Fibroblast of skin of back (primary cell): ENCODE measurements at places on chromosomes 16 and 17.
A peak's percentile ranks its signal among the peaks of the same experiment; 100 is the strongest.

DNA sequence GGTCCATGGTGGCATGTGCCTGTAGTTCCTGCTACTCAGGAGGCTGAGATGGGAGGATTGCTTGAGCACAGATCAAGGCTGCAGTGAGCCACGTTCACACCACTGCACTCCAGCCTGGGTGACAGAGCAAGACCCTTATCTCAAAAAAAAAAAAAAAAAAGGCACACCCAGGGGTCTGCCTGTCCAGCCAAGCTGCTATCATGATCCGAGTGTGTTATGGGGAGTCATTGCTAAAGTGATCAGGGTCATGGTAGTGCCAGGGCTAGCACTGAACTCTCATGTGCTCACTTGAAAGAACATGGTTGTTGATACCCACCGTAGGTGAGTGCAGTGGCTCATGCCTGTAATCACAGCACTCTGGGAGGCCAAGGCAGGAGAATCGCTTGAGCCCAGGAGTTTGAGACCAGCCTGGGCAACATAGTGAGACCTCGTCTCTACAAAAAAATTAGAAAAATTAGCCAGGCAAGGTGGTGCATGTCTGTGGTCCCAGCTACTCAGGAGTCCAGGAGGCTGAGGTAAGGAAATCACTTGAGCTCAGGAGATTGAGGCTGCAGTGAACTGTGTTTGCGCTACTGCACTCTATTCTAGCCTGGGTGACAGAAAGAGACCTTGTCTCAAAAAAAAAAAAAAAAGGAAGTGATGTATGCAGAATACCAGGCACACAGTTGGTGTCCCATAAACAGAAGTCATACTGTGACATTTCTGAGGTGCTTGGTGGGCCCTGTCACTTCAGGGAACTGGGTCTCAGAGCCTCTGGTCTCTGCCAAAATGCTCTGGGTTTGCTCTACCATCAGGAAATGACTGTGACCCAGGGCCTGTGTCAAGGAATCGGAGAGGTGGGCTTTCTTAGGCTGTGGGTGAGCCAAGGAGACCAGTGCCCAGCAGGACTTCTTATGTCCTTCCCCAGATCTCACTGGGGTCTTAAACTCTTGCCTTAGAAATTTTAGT lies 2.2 kb downstream of the PRM1 start:
- DNase-seq, result no peak

DNA sequence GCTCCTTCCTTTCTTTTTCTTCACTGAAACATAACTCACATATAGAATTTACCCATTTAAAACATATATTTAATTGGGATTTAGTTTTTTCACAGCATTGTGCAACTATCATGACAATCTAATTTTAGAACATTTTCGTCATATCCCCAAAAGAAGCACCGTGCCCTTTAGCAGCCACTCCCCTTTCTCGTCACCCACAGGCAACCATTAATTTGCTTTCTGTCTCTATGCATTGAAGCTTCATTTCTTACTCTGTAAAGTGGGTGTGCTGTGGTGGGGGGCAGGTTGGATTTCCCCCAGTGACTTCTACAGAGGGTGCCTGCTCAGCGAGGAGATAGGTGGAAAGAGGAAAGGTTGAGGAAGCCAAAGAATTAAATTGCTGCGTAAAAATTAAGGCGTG lies 35.8 kb downstream of the MRC2 start:
- no peak for DNase-seq

GRCh38 chr17:45788057-45788456 lies 3.9 kb downstream of the CRHR1 start:
- DNase-seq, result no peak

DNA sequence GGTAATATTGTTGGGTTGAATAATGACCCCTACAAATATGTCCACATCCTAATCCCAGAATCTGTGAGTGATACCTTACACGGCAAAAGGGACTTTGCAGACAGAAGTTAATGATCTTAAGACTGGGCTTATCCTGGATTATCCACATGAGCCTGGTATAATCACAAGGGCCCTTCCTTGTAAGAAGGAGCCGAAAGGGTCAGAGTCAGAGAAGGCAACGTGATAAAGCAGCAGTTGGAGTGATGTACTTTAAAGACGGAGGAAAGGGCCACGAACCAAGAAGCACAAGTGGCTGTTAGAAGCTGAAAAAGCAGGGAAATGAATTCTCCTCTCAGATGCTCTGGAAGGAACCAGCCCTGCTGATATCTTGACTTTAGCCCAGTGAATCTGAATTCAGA lies 137.8 kb downstream of the UTP18 start:
- no peak for DNase-seq

DNA sequence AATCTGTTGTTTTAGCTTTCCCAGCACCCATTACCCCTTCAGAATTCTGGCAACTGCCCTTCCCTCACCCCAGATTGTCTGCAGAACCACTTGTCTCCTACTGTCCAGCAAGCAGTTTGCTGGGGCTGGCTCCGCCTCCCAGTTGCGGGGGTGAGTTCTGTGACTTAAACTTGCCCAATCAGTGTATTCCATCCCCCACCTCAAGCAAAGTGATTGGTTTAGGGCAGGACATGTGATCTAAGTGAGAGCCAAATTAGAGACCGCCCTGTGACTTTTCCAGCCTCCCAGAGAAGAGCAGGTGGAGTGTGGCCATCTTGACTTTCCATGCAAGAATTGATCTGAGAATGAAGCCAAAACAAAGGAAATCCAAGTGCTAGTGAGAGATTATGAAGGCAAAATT lies 22.7 kb upstream of the SRCIN1 start:
- no peak for DNase-seq

DNA sequence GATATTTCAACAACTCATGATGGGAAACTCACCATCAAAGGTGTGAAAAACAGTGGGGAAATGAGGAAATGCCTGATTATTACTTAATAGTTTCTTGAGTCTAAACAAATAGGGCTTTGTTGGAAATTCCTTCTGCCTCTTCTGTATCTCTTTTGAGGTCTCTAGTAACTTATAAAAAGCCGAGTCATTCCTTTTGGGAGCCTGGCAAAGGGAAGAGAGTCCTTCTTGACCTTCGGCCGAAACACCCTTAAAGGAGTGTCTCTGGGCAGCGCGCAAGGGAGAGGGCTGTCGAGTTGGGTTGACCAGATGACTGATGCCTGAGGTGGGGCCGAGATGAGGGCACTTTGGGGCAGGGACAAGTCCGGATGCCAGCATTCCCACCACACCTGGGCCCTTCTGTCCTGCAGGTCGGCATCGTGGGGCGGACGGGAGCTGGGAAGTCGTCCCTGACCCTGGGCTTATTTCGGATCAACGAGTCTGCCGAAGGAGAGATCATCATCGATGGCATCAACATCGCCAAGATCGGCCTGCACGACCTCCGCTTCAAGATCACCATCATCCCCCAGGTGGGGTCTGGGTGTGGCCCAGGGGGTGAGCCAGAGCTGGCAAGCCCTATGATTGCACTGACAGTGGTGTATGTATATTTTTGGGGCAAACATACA lies 89.2 kb downstream of the ABCC6 start:
- DNase-seq, result no peak

DNA sequence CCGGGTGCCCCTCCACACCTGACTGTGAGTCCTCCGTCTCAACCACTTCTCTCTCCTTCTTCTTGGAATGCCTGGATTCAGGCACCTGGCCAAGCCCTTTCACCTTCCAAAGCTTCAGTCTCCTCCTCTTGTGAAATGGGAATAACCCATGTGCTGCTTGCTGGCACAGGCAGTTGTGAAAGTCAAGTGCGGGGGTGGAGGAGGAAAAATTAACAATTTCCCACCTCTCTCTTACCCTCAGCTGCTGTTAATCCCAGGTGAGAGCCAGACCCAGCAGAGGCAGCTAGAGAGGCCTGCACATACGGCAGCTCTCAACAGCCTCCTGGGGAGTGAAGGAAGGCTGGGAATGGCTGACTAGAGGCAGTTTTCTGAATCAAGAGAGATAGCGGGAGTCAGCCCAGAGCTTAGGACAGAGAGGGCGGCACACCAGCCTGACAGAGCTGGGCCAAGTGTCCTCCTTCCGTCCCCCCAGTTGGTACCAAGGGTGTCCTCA lies 77.9 kb upstream of the LGALS9 start:
- DNase-seq, result no peak

GRCh38 chr17:78324391-78325075 lies 35.3 kb downstream of the SOCS3 start:
- peak; percentile 92 for DNase-seq

GRCh38 chr17:81294512-81295030 lies 536 bp downstream of the SLC38A10 start:
- peak; percentile 16 for DNase-seq

DNA sequence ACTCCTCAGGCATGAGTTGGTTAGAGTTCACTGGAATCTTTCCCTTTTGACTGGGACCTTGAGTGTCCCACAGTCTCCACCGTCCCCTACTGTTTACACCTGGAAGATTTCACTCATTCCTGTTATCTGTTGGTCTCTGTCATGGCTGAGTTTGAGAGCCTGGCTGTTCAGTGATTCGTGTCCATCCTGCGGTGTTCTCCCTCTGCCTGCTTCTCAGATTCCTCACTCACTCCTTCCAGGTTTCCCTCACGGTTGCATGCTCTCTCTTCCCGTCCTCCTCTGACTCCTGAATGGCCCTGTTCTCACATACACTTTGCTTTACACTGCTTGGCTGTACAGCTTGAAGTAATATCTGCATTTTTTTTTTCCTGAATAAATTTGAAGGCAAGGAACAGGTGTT lies 24.5 kb downstream of the OR1D5 start:
- DNase-seq, result no peak

- DNase-seq, result peak; percentile 80
Measured at GRCh38 chr16:75265911-75266701, 14.7 kb upstream of the BCAR1 start.

DNA sequence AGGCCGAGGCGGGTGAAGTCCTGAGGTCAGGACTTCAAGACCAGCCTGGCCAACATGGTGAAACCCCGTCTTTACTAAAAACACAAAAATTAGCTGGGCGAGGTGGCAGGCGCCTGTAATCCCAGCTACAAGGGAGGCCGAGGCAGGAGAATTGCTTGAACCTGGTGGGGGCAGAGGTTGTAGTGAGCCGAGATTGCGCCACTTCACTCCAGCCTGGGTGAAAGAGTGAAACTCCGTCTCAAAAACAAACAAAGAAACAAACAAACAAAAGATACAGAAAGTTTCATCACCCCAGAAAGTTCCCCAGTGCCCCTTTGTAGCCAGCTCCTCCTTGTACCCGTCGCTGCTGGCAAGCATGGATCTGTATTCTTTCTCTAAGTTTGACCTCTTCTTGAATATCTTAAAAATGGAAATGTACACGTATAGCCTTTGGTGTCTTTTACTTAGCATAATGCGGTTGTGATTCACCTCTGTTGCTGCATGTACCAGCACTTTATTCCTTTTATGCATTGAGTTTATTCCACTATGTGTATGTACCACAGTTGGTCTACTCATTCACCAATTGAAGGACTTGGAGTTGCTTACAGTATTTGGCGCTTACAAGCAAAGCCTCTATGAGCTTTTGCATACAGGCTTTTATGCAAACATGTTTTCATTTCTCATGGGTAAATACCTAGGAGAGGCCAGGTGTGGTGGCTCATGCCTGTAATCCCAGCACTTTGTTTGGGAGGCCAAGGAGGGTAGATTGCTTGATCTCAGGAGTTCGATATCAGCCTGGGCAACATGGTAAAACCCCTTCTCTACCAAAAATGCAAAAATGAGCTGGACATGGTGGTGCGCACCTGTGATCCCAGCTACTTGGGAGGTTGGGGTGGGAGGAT lies 87.5 kb upstream of the CLEC18A start:
- DNase-seq, result no peak

- no peak for DNase-seq
Measured at GRCh38 chr17:47801176-47801765, 20.3 kb downstream of the OSBPL7 start.

DNA sequence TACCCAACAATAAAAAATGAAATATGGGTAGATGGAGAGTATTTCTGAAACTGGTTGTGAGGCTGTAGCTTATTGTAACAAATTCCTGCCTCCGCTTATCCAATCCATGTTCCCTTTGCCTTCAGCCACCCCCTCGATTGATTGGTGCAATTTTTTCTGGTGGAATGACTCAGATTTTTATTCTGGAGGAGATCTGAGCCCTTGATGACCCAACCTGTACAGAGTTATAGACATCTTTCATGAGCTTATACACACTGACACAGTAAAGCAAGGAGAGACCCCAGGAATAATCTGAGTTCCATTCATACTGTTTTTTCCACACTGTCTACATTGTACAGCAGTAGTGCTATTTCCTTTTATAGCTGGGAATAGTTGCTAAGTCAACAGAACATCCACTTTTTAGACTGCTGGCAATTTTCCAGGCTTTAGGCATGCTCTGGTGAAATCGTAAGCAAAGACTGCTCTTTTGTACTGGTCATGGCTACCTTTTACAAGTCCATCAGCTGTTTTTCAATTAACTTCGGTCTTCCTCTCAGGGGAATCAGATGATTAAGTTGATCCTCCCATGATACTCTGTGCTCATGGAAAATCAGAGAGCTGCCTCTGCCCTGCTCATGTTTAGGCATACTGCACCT lies 30.1 kb downstream of the CCL4 start:
- DNase-seq, result peak; percentile 30

GRCh38 chr17:40265337-40265736 lies 22.3 kb upstream of the CDC6 start:
- DNase-seq, result no peak
